ENCODE measurements at places on chromosomes 1 and 21.
A peak's percentile ranks its signal among the peaks of the same experiment; 100 is the strongest.

- peak; percentile 84 for DNase-seq
Measured at GRCh38 chr1:27536767-27537166, 46.8 kb upstream of the WASF2 start.

GRCh38 chr1:10679496-10680220 is 116.8 kb downstream of the CASZ1 start:
- peak; percentile 77 for DNase-seq

GRCh38 chr1:231953660-231954059 is 327.1 kb downstream of the DISC1 start:
- no peak for DNase-seq

GRCh38 chr1:171954361-171954760 is 113.1 kb downstream of the DNM3 start:
- DNase-seq, result no peak

DNA sequence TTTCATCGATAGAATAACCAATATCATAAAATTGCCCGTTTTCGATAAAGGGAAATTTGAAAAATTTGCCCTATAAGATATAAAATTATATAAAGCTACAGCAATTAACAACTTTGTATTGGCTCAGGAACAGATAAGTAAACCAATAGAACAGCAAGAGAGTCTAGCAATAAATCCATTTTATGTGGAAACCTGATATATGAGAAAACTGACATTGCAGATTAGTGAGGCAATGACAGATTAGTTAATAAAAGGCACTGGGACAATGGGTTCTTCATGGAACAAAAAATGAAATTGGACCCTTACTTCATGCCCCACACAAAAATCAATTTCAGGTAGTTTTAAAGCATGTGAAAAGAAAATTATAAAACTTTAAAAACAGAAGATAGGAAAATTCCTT is 169.9 kb upstream of the ST6GALNAC5 start:
- DNase-seq, result no peak

GRCh38 chr1:184828369-184828717 is 73.7 kb upstream of the EDEM3 start:
- no peak for DNase-seq

- peak; percentile 37 for DNase-seq
Measured at GRCh38 chr1:22711591-22712501, 1.2 kb downstream of the EPHB2 start.

DNA sequence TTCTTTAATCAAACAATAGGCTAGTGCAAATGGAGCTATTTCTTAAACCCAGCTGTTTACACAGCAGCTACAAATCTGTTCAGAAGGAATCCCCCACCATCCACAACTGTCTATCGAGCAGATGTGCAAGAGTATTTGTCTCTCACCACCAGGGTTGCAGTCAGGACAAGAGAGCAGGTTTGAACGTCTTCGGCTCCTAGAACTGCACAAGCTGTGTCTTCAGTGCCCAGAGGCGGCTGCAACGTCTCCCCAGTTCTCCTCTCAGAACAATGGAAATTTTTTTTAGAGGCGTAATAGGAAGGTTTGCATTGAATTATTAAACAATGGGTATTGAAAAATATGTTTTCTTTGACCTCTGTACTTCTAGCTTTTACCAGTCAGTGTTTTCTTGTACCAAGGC is 7.3 kb downstream of the OVAAL start:
- DNase-seq, result no peak

DNA sequence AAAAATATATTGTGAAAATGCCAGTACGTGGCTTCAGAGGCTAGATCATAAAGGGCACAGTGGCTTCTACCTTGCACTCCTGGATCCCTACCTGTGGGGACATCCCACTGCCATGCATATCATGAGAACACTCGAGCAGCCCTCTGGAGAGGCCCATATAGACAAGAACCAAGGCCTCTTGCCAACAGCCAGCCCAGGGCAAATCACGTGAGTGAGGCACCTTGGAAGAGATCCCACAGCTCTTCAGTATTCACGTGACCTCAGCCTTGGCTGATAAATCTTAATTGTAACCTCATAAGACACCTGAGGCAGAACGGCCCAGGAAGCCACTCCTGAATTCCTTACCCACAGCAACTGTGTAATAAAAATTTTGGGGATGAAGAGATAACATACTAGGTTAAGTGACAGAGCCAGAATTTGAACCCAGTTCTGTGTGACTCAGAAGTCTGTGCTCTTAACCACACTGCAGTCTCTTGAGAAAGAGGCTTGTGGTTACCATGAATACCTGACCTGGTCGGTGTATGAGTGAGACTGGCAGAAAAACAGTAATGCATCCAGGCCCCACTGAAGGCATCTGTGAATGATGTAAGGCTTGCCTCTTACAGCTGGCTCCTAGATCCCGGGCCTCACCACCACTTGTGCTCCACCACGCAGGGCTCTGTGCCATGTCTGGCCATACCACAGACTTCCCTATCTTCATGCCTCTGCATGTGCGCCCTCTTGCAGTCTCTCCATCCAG is 6.9 kb upstream of the A3GALT2 start:
- peak; percentile 100 for DNase-seq

DNA sequence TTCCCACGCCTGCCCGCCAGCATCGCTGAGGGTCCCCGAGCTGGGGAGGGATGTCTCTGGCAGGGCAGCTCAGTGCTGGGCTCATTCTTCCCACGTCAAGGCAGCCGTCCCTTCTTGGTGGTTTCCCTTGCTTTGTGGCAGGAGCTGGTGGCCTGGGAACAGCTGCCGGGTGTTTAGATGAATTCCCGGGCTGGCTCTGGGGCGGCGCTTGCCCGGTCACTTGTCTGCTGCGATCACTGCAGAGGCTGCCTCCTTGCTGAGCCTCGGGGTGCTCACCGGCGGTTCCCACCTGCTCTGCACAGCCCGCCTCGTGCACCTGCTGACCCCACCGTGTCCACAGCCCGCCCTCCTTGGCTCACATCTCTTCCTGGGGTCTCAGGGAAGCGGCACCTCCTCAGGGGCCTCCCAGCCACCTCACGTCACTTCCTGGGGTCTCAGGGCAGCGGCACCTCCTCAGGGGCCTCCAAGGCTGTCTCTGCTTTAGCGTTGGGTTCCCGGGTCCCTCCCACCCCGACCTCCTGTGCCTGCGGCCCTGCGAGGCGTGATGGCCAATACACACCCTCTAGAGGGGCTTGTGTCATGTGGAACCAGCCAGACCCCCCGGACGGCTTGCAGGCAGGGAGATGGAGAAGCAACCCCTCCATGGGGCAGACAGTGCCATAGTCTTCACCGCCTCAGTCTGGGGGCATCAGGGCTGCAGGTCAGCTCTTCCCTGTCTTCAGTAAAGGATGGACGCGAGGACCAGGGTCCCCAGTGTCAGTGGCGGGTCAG is 13.5 kb downstream of the COL18A1 start:
- DNase-seq, result no peak

DNA sequence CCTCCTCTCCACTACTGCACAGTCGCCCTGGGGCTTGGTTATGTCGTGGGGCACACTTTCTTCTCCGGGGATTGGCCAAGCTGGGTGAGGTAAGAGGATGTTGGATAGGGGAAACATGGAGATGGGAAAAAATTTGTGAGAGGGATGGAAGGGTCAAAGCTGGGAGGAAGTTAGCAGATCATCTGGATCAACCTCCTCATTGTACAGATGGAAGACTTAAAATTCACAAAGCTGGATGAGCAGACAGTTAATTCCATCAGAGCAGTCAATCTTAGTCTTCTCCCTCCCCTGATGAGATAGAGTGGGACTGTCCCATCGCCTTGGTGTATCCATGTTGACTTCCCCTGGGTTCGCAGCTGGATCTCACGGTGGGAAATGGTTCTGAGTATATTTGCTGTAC is 69.6 kb upstream of the CNTN2 start:
- no peak for DNase-seq

GRCh38 chr1:221069178-221069903 is 190.1 kb downstream of the HLX start:
- DNase-seq, result no peak

DNA sequence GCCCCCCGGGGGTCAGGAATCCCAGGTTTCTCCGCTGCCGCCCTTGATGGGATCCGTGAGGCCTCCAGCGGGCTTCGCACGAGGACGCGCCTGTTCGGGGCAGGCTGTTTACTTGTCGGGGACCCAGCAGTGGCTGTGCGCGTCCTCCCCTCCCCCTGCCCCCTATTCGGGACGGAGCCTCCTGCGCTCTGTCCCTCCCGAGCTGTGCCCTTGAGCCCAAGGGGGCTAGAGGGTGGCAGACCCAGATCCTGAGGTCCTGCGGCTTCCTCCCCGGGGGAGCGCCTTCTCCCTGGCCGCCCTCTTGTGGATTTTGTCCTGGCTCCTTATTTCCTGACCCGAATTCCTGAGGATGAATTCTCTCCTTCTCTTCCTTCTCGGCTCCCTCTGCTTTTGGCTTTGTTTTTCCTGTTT is 38.4 kb downstream of the PIK3CD start:
- DNase-seq, result no peak

- DNase-seq, result peak; percentile 60
Measured at GRCh38 chr1:205226868-205227583, 720 bp upstream of the TMCC2 start.

All from amniotic epithelial cell (primary cell).